ENCODE measurements at places on chromosomes 5 and 9.

- no peak for DNase-seq
These were observed 3.3 kb downstream of the NCBP1 start for GRCh38 chr9:97636903-97637302.

DNA sequence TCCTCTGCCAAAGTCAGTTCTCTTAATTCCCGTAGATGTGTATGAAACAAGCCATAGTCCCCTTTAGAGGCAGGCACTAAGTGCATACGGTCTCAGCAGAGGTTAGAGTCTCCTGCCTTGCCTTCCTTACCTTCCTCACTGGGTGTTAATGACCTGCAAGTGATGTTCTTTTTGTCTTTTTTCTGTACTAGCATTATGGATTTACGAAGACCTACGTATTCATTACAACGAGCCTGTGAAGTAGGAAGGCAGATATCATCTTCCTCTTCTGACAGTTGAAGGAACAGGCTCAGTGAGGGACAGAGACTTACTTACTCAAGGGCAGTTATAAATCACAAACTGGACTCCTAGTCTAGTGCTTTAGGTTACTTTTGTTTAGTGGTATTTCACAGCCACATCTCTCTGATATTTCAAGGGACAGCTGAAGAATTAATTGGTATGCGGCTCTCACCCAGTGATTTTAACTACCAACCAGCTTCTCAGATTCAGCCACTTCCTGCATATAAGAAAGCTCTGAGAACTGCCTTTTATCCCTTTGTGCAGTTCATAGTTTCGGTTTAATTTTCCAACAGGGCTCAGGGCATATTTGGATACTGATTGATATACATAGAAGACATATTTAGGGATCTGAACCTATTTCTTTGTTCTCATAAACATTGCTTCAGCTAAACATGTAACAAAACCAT is 85.1 kb upstream of the CKMT2 start:
- DNase-seq, result no peak

DNA sequence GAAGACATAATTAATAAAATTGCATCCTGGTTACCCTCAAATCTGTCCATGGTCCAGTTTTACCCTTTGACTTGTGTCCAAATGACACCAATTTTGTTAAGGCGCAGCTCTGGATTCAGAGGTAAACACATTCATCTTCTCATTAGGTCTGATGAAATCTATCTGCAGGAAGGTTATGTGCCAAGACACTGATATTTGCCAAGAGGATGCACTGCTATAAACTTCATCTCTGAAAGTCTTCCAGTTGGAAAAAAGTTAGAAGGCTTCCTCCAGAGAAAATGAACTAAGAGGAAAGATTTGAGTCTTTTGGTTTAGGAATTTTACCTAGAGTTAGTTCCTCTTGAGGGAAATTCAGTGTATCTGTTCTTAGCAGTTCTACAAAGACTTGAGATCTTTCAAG is 717.8 kb downstream of the DTWD2 start:
- no peak for DNase-seq

DNA sequence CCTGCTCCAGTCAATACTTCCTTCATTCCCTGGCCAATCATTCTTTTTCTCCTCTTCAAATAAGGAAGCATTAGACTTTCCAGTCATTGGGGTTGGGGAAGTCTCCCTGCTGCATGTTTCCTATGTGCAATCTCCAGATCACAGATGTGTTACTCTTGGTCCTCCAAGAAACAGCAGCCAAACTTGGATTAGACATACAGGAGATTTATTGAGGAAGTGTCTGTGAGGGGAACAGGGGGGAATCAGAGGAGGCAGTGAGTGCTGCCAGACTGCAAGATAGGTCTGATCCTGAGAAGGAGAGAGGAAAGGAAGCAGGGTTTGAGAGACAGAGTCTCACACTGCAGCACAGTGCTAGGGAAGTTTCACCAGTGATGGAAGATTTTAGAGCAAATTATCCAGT is 40.6 kb upstream of the SLIT3 start:
- no peak for DNase-seq

DNA sequence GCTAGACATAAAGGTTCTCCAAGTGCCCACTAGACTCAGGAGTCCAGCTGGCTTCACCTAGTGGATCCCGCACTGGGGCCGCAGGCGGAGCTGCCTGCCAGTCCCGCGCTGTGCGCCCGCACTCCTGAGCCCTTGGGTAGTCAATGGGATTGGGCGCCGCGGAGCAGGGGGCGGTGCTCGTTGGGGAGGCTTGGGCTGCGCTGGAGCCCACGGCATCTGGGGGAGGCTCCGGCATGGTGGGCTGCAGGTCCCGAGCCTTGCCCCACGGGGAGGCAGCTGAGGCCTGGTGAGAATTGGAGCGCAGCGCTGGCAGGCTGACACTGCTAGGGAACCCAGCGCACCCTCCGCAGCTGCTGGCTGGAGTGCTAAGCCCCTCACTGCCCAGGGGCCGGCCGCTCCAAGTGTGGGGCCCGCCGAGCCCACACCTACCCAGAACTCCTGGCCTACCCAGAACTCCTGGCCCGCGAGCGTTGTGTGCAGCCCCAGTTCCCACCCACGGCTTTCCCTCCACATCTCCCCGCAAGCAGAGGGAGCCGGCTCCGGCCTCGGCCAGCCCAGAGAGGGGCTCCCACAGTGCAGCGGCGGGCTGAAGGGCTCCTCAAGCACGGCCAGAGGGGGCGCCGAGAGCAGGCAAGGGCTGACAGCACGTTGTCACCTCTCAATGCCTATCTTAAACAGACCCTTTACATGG is 260.7 kb upstream of the DMRT1 start:
- no peak for DNase-seq

DNA sequence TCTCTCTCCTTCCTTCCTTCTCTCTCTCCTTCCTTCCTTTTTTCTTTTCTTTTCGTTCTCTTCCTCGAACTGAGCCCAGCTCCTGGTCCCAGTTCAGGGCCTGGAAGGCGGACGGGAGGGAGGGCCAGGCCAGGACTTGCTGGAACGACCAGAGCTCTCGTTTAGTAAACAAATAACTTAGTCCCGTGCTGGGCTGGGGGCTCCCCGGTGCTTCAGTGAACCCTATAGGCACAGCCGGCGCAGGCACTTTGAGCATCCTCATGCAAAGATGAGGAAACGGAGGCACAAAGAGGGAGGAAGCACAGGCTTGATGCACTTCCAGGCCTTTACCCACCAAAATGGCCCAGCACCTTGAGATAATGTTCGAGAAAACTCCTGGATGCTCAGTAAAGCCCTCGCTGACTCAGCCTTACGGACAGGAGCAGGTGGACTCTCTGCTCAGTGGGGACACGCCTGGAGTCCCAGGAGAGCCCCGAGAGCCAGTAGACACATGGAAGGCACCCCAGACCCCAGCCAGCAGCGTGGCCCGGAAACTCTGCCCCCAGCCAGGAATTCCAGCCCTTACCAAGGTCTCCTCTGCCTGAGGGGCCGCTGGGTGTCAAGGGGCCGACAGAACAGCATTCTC is 18.8 kb downstream of the FAM163B start:
- no peak for DNase-seq

DNA sequence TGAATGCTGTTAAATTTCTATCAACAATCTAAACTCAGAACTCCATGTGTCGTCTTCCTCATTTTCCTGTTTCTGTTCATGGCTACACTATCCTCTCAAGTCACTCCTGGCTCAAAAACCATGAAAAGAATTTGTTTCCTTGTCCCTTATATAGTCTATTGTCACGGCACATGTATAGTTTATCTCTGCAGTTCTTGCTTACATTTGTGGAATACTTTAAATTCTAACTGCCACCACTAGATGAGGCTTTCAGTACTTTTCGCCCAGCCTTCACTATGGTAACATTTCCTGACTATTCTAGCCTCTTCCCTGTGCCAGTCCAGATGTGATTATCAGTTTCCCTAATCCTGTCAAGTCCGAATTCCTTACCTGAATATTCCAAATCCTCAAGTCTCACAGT is 34.6 kb downstream of the PKD2L2 start:
- DNase-seq, result no peak

DNA sequence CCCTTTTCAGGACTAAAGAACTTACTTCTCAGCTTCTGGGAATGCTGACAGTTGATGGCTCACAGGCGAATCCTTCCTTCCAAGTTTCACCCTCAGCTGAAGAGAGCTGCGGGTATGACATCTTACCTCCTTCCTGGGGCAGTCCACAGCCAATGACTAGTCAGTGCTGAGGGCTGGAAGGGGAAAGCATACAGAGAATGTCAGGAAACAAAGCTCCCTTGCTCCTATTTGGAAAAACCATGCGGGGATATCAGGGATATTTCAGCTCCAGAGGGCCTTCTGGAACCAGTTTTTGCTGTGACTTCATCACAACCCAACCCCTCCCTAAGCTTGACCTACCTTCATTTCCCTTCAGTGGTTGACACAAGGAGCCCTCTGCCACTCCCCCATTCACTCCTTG is 15.7 kb downstream of the FTMT start:
- DNase-seq, result no peak

GRCh38 chr5:95730011-95730700 is 980 bp upstream of the RHOBTB3 start:
- DNase-seq, result no peak

Data from SK-N-SH (cell line).